NCI-H1105 (cell line): ENCODE measurements at places on chromosomes 7 and 10.

DNA sequence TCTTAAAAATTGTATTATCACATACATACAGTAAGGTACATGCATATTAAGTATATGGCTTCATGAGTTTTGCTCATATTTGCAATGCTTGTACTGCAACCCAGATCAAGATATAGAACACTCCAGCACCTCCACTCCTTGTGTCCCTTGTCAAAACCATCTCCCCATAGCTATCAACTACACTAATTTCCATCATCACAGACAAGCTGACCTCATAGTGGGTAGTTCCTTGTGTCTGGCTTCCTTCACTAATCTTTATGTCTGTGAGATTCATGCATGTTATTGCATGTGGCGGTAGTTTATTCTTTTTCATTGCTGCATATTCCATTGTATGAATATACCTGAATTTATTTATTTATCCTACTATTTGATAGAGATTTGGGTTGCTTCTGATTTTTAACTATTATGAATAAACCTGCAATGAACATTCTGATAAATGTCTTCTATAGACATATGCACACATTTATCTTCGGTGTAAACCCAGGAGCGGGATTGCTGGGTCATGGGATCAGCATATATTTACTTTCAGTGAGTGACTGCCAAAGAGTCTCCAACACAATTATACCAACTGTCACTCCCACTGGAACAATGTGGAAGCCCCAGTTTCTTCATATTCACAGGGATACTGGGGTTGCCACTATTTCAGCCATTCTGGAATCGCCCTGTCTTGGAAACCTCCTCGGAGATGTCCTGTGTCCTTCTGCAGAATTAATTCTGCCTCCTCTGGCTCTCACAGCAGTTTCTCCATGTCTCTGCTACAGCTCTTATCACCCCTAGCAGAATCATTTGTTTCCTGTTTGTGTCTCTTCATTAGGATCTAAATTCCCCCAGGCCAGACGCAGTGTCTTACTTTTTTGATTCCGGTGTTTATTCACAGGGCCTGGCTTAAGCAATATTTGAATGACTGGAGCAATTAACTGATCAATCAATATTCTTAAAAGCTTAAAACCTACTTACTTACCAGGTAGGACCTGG is 14.7 kb upstream of the ADAM12 start:
- no peak for DNase-seq

GRCh38 chr7:40470817-40471216 is 336.0 kb downstream of the SUGCT start:
- no peak for DNase-seq

- no peak for DNase-seq
Observed at GRCh38 chr7:159036916-159037605, 107.6 kb downstream of the VIPR2 start.

DNA sequence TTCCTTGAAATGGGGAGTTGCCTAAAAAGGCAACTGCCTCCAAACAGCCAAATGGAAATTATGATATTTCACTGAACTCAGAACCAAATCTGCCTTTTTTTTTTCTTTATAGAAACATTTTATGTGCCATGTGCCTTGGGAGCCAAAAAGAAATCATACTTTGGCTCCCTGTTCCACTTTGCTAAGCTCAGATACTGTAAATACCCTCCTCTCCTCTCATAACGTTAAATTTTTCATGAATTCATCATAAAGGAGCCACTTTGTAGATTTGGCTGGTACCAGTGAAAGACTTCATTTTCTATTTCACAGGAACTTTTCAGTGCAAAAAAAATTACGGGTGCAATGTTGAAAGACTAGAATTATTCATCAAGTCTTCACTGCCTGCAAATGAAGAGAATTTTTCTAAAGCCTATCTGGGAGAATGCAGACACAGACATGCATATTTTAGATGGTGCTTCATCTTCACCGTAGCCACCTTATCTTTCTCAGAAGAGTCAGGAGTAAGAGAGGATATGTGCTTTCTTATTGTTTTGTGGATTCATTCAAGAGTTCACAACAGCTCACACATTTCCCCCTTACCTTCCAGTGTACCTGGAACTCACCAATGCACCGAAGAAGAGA is 742.3 kb upstream of the GALNT17 start:
- no peak for DNase-seq

DNA sequence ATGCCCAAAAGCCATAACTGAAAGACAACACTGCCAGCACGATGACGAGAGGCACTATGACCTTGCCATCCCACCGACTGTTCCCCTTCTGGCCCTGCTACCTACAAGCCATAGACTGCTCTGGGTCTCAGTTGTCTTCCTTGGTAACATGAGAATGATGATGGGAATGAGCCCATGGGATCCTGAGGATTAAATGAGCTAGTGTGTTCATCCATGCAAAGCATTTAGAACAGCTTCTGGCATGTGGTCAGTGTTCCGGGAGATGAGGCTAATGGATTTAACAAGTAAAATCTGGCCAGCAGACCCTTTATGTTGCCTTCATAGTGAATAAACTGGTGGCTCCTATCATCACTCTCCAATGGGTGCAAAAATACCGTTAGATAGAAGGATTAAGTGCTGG is 62.4 kb upstream of the WDR11 start:
- no peak for DNase-seq

DNA sequence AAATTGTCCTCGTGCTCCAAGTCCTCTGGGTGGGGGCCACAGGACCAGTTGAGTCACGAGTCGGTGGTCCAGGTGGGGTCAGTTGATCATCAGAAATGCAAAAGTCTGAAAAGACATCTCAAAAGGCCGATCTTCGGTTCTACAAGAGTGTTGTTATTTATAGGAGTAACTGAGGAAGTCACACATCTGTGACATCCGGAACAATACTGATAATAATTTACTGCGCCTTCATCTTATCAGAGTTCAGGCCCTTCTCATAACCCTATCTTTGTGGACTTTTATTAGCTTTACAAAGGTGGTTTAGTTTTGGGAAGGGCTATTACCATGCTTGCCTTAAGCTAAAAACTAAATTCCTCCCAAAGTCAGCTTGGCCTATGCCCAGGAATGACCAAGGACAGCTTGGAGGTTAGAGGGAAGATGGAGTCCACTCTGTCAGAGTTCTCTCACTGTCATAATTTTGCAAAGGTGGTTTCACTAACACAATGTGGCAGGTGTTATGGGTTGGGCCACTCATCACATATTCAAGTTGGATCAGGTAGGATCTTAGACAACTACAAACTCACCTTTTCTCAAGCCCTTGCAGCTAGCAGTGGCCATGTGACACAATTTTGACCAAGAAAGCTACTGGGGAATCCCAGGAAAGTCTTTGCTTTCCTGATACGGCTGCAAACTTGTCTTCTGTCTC is 54.7 kb upstream of the CHST3 start:
- no peak for DNase-seq

- DNase-seq, result peak; percentile 50
Observed at GRCh38 chr7:100247152-100247757, 27.5 kb downstream of the PVRIG start.

- DNase-seq, result no peak
Observed at GRCh38 chr7:12827920-12828319, 140.5 kb downstream of the ARL4A start.

- DNase-seq, result no peak
Observed at GRCh38 chr10:7915923-7916536, 97.7 kb downstream of the TAF3 start.

DNA sequence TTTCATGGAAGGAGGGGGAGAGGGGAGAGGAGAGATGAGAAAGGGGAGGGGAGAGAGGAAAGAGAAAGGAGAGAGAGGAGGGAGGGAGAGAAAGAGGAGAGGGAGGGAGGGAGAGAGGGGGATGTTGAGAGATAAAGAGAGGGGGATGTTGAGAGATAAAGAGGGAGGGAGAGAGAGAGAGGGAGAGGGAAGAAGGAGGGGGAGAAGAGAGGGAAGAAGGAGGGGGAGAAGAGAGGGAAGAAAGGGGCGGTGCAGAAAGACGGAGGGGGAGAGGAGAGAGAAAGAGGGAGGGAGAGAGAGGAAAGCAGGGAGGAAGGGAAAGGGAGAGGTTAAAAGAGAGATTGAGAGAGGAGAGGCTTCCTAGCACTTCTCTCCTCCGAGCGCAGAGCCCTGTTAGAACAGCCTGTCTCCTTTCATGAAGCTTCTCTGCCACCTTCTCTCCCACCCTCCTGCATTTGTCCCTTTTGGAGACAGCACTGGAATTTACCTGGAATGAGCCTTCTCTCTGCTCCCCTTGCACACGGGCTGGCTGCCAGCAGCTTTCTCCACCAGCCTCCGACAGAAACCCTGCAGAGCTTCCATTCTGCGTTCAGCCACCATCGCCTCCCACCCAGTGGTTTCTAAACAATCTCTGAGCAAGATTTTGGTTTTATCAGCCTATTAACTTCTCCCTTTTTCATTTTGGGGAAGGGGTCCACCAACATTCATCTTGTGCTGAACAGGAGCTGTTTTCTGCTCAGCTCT is 74.0 kb upstream of the CARD11 start:
- DNase-seq, result no peak

- no peak for DNase-seq
Observed at GRCh38 chr10:48817141-48817540, 122.5 kb downstream of the LRRC18 start.

GRCh38 chr10:101772017-101772894 is 3.7 kb downstream of the FGF8 start:
- no peak for DNase-seq

DNA sequence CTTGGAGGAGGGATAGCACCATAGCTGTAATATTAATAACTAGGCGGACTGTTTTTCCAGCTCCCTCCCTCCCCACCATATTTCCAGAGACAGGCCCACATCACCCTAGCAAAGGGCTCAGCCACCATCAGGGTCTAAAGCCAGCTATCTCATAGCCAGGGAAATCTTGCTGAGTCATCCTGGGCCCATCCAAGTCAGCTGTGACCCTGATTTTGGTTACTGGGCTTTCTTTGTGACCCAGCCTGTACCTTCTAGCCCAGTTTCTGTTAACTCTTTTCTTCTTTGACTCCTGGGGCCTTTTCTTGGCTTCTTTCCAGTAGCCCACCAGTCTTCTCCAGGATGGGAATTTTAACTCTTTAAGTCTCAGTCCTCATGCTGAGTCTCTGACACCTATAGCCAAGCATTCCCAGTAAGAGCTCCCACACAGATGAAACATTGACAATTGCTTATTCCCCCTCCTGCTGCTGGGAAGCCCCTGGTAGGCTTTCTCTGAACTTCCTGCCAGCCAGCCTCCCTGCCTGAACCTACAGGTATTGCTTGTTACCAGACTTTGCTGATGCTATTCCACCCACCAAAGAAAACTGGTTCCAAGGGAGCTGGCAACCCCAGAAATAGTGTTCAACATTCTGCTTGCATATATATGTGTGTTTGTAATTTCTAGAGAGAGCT is 34.8 kb upstream of the ADO start:
- no peak for DNase-seq

- DNase-seq, result no peak
Observed at GRCh38 chr10:83212632-83213334, 926.5 kb upstream of the GHITM start.

DNA sequence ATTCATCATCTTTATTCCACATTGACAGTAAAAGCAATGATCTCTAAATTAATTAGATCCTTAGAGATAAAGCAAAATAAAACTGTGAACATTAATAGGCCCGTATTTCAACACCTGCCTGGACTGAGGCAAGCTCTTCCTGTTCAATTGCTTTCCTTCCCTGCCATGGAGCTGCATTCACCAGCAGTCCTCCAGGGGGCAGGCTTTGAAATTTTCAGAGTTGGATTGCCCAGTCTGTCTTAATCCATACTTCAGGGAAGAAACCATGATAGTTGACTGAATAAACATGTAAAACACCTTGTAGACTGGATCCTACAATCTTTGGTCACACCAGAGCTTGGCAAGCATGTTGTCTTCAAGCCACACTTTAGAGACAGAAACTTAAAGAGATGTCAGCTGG is 936.6 kb downstream of the NRG3 start:
- no peak for DNase-seq

GRCh38 chr7:39888171-39888853 is 61.7 kb upstream of the CDK13 start:
- no peak for DNase-seq

DNA sequence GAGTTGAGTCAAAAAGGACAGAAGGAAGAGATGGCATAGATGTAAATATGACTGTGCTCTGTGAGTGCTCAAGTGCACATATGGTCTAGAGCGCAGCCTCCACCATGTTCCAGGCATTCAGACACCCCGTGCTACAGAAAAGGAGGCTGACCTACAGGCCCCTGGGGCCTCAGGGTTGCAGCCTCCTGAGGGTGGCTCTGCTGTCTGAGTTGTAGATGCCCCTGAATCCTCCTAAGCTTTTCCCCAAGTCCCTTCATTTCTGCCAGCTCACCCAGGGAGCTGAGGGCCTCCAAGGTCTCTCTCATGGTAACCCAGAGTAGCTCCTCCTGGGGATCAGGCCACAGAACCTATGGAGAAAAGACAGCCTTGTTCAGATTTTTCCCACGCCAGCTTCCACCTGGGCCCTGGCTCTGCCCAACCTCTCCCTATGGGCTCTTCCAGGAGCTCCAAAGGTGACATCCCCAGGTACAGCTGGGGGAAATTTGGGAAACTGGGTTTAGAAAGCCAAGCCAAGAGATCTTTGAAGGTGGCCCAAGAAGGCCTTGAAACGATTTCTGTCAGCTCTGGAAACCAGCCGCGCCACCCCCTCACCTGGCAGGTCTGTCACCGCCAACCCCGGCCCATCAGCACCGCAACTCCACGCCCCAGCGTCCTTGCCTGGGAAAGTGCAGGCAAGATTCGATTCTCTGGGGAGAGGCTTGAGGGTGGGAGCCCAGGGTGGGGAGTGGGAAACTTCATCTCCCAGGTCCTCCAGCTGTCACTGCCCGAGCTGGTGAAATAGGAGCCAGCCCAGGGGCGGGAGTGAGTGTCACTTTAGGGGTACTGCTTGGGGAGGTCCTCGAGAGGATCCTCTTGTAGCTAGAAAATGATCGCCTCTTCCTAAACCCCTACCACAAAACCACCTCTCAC is 2.4 kb downstream of the ZNF467 start:
- DNase-seq, result no peak

GRCh38 chr7:54678763-54679489 is 80.1 kb downstream of the SEC61G start:
- no peak for DNase-seq

DNA sequence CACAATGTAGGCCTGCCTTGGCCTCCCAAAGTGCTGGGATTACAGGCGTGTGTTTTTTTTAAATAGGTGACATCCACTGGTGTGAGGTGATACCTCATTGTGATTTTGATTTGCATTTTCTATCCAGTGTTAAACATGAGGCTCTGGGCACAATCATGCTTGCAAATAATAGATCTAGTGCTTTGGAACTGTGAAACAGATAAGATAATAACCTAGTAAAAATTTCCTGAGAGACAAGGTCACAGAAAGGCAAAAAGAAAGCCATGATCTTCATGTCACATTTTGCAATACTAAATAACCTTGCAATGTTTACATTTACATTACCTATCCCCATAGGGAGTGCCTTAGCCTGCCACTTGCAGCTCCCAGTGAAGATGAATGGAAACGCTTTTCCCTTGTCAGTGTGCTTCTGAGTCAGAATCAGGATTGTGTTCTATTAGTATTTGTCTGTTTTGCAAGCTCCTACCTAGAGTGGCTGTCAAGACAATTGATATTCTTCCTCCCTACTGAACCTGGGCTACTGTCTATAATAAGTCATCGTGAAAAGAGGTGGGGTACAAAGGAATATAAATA is 256.5 kb downstream of the PHTF2 start:
- DNase-seq, result no peak
